Ovary (tissue), 10 donors: ENCODE measurements at places on chromosomes 3 and 15. TPM values are rescaled to one million over a fixed set of nuclear protein-coding genes. Genes with fewer than 3 reads are reported as not detected.

DNA sequence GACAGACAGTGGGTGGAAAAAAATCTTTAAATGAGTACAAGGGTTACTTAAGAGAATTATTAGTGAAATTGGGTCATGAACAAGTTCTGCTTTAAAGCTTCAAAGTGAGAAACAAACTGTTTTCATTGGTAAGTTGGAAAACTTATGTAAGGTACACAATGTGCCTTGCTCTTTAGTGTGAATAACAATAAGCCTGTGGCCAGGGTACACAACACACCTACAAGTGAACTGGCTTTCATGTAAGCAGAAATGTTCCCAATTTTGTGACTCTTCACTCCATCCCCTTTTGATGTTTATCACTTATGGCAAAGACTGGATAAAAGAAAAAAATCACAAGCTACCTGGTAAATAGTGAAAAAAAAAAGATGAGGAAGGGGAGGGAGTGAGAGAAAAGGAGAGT lies 253.7 kb downstream of the ZBTB20 start:
- DNase-seq = no peak

- DNase-seq = no peak
Measured at GRCh38 chr3:61381745-61382392, 130.6 kb upstream of the FHIT start.

DNA sequence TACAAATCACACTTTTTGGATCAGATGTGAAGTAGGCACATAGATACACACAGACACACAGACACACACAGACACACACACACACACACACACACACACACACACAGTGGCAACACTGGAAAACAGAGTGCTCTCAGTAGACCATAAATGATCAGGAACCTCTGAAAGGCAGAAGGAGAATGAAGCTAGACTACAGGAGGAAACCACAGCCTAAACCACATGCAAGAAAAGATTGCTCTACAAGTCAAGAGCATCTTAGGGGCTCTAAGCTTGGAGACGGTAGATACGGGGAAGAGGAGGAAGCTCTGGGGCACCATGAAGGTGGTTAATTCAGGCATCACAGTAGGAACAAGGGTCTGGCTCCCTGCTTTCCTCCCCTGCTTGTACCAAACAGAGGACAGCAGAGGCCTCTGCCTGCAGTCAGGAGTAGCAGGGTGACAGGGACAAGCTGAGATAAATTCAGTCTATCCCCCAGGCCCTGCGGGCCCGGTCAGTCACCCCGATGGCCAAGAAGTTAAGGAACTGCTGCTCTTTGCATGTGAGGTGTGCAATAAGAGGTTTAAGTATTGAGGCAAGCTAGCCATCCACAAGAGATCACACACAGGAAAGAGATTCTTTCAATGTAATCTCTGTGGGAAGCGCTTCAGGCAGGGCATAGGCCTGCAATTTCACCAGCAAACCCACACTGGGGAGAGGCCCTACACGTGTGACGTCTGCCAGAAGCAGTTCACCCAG lies 23.5 kb upstream of the ARPIN start:
- no peak for DNase-seq

GRCh38 chr3:186354100-186354499 lies 7.9 kb downstream of the DGKG start:
- DNase-seq = no peak

DNA sequence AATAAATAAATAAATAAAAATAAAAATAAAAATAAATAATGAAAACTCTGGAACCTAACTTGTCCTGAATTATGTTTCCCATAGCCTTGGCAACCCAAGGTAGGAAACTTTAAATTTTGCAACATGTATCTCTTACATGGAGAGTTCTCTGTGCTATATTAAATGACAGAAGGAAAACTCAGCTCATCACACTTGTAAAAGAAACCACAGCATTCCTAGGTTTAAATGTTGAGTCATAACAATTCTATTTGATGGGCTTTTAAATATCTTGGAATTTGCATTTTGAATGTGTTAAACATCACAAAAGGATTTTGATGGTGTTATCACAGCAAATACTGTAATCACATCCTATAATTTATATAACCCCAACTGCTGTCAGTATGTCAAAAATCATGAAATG lies 144.2 kb downstream of the LRTM1 start:
- DNase-seq = no peak

DNA sequence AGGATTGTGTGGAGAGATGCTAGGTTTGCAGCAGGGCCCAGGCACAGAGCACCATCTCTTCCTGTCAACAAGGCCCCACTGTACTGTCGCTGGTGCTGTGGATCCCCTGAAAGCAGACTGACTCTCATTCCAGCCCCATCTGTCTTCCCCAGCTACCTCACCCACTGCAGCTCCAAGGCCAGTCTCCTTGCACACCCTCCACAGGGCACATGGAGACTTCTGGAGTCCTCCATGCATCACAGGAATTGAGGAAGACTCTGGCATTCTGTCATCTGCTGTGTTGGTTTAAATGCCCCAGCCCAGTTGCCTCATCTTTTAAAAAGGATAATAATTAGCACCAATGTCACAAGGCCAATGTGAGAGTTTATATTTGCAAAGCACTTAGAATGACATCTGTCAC lies 301.2 kb downstream of the RPLP1 start:
- no peak for DNase-seq

GRCh38 chr3:61371123-61371522 lies 119.9 kb upstream of the FHIT start:
- DNase-seq = no peak

- peak; percentile 54 for DNase-seq
Measured at GRCh38 chr15:73786538-73786937, 33.4 kb upstream of the INSYN1 start.

DNA sequence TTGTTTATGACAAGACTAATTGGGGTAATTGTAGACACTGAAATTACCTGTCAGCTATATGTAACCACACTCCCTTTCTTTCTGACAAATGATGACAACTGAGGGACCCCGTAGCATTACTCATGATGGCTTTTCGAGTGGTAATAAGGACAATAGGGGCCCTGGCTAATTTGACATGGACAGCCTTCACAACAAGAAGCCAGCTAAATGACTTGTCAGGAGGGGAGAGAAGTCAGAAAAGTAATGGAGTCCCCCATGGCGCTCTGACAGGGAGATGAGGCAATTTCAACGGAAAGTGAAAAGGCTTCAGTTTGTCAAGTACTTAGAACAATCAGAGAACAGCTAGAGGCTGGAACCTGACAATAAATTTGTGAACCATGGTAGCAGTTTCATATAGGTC lies 177.3 kb downstream of the CDIN1 start:
- DNase-seq = no peak

GRCh38 chr3:37489355-37489754 lies 315.0 kb upstream of the LRRFIP2 start:
- no peak for DNase-seq

DNA sequence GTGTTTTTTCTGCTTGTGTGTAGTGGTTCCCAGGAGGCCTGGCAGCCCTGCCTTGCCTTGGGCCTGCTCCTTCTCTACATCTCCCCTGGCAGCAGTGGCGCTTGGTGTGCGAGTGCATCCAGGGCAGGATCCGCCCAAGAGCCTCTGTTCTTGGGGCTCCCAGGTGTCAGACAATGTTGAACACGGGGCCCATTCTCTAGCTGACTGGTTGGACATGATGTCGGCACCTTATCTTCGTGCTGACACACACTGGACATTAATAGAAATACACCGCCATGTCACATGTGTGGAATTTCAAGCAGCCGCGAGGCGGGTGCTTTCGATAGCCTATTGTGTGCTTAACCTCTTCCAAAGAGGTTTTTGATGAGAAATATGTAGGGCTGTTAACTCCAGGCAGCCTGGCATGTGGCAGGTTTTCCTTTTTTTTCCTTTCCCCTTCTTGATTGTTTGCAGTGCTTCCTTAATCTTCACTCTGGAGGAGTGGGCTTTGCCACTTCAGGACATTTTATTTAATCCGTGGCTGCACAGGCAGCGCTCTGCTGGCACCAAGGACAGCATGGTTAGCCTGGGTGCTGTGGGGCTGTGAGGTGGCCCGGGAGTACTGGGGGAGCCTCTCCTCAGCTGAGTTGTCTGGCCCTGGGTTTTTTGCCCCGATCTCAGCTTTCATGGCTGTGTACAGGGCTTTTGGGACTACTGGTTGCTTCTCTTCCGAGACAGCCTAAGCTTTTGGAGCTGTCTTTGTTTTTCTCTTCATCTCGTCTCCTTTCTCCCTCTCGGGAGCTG lies 42.5 kb downstream of the CHCHD6 start:
- no peak for DNase-seq

- DNase-seq = no peak
Measured at GRCh38 chr3:141372656-141373055, 4.4 kb downstream of the ZBTB38 start.

DNA sequence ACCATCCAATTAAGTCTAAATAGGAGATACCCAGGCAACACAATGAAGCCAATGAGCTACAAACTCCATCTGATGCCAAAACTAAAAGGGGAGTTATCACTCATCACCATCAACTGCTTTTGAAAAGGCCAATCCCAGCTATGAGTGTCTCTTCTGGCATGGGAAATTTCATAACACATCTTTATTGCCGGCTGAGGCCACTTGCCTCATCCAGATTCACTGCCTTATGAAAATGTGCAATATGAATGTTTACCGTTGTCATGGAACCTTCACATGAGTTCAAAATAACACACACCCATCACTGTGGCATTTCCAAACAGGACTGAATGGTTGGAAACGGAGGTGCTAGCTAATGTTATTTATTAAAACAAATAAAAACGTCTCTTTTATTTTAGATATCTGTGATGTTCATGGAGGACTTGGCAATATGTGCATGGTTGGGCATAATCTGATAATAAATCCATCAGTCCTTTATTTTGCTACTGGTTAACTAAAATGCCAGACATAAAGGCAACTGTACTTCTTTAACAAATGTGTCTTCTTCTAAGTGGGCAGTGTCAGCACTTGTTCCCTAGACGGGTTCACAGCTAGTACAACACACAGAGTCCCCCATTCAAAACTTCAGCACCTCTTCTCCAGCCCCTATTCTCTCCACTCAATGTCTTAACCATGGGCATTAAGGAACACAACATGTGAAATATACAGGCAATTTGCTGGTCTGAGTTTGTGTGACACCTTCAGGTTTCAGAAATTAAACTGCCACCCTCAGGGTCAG lies 143.9 kb downstream of the MAGI1 start:
- no peak for DNase-seq

DNA sequence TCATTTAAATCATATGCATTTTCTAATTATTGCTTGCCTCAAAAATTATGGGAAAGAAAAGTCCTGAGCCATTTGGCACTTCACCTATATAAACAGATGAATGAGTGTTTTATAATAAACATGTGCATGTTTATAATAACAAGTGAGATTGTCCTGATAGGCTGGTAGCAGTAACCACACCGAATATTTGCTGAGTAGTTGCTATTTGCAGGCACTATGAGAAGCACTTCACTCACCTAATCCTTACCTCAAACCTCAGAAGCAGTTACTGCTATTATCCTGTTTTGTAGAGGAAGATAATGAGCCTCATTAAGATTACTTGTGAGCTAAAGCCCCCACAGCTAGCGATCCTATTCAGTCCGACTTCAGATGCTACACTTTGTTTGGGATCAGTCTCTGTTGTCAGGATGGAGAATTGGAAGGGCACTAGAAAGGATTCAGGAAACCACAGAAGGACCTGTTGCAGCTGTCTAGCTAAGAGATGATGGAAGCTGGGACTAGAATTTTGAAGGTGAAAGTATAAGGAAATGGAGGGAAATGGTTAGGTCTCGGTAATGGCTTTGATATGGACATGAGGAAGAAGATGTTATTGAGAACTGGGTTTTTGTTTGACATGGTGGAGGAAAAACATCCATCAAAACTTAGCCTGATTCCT lies 28.4 kb upstream of the MAGI1 start:
- DNase-seq = no peak

Gene BCL2A1
- 2.0 TPM for polyA plus RNA-seq

Gene FETUB
- not detected for polyA plus RNA-seq

Gene IL5RA
- polyA plus RNA-seq = 0.07 TPM

Gene CLSTN2
- 74.6 TPM for polyA plus RNA-seq

Gene FRMD4B
- polyA plus RNA-seq = 17.6 TPM

Gene THPO
- polyA plus RNA-seq = 1.5 TPM

Gene CCDC191
- polyA plus RNA-seq = 4.9 TPM

Gene KIF15
- polyA plus RNA-seq = 0.31 TPM

Gene NEK10
- polyA plus RNA-seq = 0.92 TPM

Gene CASR
- 0.67 TPM for polyA plus RNA-seq
